ENCODE measurements at places on chromosomes 1 and 21. TPM values are rescaled to one million over a fixed set of nuclear protein-coding genes. Genes with fewer than 3 reads are reported as not detected.

GRCh38 chr1:172390683-172391551 lies 29.6 kb upstream of the C1orf105 start:
- DNase-seq, result no peak

FCAMR gene
- total RNA-seq, result not detected

DNA sequence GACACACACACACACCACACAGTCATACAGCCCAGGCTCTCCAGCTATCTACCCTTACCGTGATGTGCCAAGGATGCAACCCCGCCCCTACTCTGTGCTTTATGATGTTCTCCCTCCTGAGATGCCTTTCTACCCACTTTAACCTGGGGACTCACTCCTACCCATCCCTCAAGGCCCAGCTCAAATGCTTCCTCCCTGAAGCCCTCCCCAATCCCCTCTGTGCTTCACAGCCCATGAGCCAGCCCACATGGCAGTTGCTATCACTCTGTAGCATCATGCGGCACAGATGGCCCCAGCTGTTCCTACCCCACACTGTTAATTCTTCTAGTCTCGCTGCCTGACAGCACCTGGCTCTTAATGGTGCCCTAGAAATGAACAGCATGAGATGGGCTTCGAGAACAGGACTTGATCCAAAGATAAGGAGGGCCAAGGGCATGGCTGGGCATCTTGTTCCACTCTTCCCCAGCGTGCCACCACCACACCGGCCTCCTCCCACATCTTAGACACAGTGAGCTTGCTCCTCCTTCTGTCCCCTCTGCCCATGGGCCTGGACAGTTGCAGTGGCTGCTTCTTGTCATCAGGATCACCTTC lies 109.8 kb downstream of the GLIS1 start:
- DNase-seq, result no peak

DNA sequence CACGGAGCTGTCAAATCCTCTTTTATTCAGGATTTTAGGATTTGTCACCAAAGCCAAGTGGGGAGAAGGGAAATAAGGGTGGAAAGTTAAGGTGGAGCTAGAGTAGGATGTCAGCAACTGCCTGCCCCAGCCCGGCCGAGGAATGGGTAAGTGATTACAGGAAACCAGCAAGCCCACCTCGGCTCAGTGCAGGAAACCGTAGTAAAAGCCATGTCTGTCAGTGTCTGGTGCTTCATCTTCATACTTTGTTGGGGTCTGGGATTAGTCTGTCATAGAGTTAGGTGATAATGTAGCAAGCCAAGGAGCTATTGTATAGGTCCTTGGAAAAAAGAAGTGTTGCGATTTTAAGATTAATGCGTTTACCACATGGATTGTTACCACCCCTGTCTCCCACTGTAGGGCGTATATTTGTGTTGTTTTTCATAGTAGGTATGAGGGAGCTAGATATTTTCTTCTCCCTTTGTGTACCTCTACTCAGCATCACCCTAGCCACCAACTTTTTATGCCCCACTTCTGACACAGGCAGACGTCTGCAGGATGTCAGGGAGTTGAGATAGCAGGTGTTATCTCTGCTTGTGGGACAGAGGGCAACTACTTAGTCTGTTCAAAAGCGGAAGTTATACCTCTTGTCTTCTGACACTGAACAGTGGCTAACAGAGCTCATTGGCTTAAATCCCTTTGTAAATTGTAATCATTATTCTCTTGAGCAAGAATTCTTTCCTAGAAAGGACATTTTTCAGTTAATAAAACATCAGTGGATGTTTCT lies 253.7 kb downstream of the HHAT start:
- no peak for DNase-seq

DNA sequence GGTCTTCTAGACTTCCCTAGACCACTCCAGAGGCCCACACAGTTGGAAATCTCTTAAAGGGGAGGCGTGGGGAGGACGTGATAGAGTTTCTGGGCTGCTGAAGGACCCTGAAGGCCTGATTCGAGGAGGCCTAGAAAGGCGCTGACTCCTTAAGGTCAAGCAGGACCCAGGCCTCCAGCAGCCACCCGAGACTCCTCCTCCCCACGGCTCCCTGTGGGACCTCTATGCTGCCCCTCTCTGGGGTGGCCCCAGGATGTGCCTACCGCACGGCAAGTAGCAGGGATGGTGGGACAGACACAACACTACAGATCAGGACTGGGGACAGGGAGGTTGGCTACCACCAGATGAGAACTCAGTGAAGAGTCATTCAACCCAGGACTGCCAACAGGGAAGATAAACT lies 77.5 kb downstream of the GLIS1 start:
- no peak for DNase-seq

LINGO4 gene
- total RNA-seq, result not detected

DNA sequence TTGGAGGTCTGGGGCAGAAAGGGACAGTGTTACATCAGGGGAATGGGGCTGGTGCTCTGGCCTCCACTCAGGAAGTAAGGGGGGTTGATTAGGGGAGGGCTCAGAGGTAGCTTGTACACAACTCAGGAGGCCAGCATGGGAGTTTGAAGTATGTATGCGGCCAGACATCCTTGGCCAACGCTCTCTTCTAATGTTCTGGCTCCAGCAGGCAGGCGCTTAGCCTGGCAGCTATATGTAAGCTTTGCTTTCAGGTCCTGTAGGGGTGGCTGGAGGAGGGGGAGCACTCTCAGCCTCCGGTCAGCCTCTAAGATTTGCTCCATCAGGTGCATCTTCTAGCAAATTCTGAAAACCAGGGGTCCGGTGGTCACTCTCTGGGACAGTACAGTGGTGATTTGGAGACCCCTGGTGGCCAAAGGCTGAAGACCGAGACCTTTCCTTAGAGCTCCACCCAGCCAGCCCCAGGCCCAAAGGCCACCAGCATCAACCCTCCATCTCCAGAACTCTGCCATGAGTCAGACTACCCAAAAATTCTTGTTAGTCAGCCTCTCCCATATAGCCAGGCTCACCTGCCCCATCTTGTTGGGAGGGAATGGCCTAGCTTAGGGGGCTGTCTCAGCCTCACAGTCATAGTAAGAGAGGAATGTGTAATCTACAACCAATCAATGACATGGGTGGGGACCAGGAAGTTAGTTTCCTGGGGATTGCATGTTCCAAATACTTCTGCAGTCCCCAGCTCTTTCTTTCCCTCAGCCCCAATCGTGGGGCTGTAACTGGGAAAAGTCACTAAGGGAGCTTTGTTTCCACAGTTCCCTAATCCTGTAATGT lies 9.7 kb upstream of the COL8A2 start:
- peak; percentile 80 for DNase-seq

FMN2 gene
- total RNA-seq, result not detected

- no peak for DNase-seq
Measured at GRCh38 chr1:199242601-199243000, 603.8 kb downstream of the PTPRC start.

DNA sequence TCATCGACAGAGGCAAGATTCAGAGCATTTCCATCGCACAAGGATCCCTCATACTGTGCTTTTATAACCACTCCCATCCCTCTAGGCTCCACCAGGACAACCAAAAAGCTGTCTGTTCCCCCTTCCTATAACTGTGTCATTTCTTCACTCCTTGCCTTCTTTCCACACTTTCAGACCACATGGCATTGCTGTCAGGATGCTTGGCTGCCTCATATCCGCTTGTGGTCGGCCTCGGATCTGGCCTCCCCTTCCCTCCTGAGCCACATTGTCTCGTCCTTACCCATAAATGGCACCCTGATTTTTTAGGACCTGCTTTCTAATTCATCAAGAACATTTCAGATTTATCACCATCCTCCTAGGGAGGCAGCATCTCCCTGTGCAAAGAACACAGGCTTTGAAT lies 80.5 kb downstream of the HIVEP3 start:
- DNase-seq, result no peak

NBPF6 gene
- total RNA-seq, result 0.40 TPM

DNA sequence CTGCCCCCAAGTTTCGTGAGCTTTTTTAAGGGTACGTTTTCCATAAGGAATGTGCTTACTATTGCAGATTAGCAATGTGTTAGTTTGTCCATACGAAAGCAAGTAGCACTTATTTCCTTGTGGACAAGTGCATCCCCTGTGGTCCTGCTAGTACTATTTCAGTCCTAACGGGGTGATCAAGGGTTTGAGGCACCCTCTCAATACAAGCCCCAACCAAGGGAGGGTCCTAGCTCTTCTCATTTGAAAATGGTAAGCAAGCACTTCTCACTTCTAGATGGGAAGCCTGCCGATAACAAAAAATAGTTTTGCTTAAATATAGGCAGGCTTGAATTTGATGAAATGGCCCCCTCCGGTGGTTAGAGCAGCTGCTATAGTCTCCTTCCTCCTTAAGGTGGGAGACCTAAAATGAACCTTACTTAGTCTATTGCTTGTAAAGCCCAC lies 64.0 kb upstream of the HMCN1 start:
- DNase-seq, result peak; percentile 84

- no peak for DNase-seq
Measured at GRCh38 chr1:63825111-63825510, 51.3 kb downstream of the ROR1 start.

- no peak for DNase-seq
Measured at GRCh38 chr1:42282024-42282579, 52.9 kb downstream of the FOXJ3 start.

ACOT11 gene
- 1.3 TPM for total RNA-seq

- DNase-seq, result no peak
Measured at GRCh38 chr1:181969902-181970301, 91.6 kb downstream of the ZNF648 start.

TSACC gene
- 0.82 TPM for total RNA-seq

GRCh38 chr1:210377731-210378333 lies 49.1 kb downstream of the HHAT start:
- no peak for DNase-seq

DNA sequence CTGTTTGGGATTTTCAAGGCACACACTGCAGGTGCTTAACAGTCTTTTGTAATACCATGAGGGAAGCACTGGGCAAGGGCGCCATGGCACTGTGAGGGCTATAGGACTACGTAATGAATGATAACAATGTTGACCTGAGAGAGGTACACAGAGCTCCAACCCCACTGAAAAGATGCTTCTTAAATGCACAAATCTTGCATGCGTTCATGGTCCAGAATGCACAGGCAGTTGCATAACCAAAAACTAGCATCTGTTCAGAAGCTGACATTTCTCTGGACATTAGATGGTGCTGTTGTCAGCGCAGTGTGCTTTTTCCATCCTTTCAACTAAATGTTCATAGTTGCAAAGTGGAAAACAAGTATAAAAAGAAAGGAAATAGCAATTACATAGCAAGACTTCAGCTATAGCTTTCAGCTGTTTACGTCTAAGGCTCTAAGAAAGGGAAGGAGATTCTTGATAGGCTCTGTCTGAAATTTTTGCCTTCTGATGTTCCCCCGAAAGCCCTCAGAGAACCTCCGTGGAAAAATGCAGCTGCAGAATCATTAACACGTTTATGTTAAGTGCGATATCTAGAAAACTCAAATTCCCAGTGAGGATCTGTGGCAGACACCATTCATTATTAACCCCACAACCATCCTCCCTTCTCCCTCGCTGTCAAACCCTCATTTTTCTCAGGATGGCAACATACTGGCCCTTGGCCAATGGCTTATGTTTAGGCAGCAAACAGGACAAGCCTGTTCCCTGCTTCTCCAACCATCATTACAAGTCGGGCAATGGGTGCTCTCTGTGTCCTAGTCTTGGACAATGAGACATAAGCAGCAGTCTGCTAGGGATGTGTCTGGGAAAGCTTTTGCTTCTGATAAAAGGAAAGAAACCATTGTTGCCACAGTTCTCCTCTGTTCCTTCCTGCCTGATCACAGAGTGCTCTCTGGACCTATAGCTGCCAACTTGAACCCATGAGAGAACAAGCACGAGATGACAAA lies 8.2 kb upstream of the TARBP1 start:
- peak; percentile 83 for DNase-seq

FCRL2 gene
- not detected for total RNA-seq

MMEL1 gene
- 0.54 TPM for total RNA-seq

- DNase-seq, result peak; percentile 84
Measured at GRCh38 chr1:155938220-155938627, 3.2 kb upstream of the RXFP4 start.

GRCh38 chr1:21335750-21336224 lies 45.5 kb upstream of the ECE1 start:
- DNase-seq, result no peak

GRCh38 chr1:166843769-166844596 lies 4.7 kb downstream of the POGK start:
- DNase-seq, result no peak
